ENCODE measurements at places on chromosomes 1 and 21. TPM values are rescaled to one million over a fixed set of nuclear protein-coding genes. Genes with fewer than 3 reads are reported as not detected.

Gene PLEKHN1
- 0.19 TPM for total RNA-seq

DNA sequence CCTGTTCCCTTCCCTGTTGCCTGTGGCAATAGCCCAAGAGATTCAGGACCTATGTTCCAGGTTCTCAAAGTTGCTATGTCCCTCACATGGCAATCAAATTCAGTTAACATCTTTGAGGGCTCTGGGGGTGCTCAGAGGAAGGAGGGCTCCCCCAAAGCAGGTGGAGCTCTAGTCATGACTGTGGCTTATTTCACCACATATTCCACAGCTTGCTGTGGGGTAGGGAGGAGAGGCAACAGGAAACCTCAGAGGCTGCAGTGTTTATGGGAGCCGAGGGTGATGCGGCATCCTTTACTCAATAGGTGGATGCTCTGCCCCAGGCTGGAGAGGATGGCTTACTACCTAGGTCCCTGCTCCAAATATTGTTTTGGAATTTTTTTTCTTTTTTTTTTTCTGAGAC, 1.2 kb upstream of the MKNK1 start:
- no peak for DNase-seq

DNA sequence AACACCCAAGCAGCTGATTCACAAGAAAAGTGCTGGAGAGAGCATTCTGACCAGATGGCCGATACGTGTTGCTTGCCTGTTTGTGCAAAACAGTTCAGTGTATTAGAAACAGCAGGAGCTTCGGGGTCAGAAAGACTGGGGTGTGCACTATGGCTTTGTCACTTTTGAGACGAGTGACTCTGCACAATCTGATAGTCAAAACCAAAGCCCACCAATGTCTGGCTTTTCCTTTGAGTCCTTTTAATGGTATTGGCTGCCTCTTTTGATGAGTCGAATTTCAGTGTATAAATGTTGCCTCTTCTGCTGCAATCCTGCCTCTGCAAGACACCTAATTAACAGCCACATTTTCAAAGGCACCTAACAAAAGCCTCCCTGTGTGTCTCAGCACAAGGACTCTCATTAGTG, 444.6 kb downstream of the AJAP1 start:
- no peak for DNase-seq

DNA sequence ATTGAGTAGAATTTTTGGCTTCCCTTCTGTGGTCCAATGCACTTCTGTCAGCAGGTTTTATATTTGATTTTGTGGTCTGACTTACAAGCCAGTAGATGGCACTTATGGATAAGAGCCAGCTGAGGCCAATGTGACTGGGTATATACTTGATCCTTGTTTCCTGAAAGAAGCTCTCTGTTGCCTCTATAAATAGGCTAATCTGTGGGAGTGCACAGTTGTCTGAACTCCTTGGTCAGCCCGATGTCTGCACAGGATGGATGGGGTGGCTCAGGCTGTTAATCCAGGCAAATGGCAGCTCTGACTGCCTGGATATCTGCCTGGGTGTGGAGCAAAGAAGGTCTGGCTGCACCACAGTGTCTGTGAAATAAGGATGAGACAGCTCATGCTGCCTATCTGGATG, 1183.7 kb upstream of the PRMT6 start:
- DNase-seq: no peak

DNA sequence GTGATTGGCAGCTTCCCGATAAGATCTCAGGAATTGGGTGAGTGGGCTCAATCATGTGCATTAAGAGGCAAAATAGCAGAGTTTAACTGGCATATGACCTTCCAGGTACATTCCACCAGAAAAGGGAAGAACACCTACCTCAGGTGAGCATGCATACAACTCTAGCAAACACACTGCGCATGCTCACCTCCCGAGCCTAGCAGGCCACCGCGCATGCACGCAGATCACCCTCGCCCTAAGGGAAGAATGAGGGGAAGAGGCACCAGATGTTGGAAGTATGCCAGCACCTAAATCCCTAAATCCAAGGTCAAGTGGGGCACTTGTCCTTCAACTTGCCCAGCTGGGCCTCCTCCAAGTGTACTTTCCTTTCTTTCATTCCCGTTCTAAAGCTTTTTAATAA, 23.6 kb upstream of the CBR3 start:
- no peak for DNase-seq

All from LHCN-M2 (cell line).